ENCODE measurements at places on chromosomes 7 and 10.
A peak's percentile ranks its signal among the peaks of the same experiment; 100 is the strongest.

GRCh38 chr10:34193931-34194626 lies 621.0 kb downstream of the PARD3 start:
- no peak for DNase-seq

DNA sequence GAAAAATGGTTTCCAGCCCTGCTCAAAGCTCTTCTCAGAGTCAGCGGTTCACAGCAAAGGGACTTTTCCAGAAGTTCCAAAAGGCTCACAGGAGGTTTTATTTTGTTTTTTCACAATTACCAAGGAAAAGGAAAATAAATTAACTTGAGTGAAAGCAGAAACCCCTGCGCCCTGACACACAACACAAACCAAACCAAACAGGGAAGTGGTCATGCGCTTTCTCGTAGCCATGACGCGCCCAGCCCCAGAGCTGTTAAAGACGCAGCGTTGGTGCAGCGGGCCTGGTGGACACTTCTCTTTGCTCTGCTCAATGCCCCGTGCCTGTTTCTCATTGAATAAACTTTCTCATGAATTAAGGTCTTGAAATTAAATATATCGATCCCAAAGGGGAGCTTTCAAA lies 134.4 kb upstream of the LYZL2 start:
- DNase-seq, result no peak

DNA sequence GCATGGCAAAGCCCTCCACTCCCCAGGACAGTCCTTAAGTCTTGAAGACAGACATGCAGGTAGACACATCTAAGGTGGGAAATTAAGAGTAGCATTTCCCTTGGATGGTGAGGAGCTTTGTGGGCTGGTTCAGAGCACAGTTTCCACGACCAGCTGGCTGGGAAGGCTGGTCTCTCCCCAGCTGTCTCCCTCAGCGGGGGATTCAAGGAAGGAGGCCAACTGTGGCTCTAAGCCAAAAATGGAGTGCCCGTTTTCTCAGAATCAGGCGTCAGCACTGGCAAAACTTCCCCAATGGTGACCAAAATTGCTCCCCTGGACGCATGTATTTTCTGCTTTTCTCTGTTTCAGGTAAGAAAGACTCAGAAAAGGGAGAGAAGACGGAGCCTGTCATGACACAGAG lies 230.6 kb upstream of the FZD8 start:
- DNase-seq, result no peak

GRCh38 chr7:128243273-128243672 lies 2.2 kb downstream of the LEP start:
- no peak for DNase-seq

GRCh38 chr7:1545417-1546246 lies 10.4 kb downstream of the TMEM184A start:
- no peak for DNase-seq

- DNase-seq, result no peak
These were observed 104.7 kb downstream of the SFMBT2 start for GRCh38 chr10:7306147-7306546.

- DNase-seq, result no peak
These were observed 419.1 kb downstream of the AUTS2 start for GRCh38 chr7:70017357-70017756.

GRCh38 chr10:77799352-77799751 lies 127.2 kb downstream of the DLG5 start:
- no peak for DNase-seq

GRCh38 chr10:31100115-31100601 lies 68.5 kb upstream of the ZNF438 start:
- DNase-seq, result no peak

- DNase-seq, result no peak
These were observed 199.9 kb downstream of the ARHGAP12 start for GRCh38 chr10:31728698-31729224.

- DNase-seq, result no peak
These were observed 667.2 kb downstream of the GATA3 start for GRCh38 chr10:8721650-8722049.

- no peak for DNase-seq
These were observed 803 bp downstream of the GOLGA7B start for GRCh38 chr10:97850446-97850845.

DNA sequence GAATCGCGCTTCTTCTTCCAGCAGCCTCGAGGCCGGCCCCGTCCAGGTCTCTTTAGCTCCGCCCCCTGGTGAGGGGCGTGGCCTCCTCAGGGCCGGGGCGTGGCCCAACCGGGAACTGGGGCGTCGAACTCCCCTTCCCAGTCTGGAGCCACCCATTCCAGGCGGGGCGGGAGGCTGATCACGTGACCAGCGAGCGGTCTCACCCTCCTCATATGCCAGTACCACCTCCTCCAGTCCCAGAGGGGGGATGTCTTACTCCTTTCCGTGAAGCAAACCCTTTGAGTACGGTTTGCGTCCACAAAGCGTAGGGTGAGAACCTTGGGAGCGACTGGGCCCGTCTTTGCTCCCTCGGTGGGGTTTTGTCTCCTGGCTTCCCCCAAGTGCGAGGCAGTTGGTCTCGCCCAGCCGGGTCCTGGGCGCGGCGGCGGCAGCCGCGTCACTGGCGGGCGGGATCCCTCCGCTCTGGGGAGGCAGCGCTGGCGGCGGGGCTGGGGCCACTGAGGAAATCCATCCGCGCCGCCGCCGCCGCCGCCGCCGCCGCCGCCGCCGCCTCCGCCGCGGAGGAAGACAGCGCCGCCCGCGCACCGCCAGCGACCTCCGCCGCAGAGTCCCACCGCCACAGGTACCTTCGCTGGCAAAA lies at the start of gene GNB2:
TSS of gene GNB2 (plus strand) at position 439 of the 640 bp plus-strand sequence. CDS start 2,526 bp downstream, outside the sequence.
- peak; percentile 99 for DNase-seq

DNA sequence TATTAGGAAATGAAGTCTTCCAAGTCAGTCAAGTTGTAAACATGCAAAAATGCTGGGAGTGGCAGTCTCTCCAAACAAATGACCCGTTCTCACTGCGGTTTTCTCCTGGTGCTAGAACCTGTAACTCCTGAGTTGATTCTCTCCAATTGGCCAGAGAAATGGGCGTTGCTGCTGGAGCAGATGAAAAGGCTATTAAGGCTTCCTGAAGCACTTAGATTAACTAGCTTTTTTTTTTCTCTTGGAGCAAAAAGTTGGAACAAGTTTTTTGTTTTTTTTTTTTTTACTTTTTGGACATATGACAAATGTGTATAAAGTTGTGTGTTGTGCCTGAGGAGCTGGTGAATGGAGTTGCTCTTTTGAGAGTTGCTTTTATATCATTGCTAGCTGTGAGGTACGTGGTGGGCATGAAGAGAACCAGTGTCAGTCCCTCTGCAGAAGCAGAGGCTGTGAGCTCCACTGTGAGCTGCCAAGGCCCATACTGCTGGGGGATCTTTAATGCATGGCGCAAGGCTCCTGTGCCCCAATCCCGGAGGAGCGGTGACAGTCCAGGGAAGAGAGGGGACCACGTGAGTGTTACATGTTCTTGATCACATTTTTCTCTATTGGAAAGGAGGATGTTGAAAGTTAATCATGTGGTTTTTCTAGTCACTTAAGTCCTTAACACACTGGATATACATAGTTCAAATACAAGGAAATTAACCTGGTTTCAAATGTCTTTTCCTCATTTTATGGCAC lies 393.6 kb upstream of the GALNT17 start:
- DNase-seq, result no peak

GRCh38 chr7:154255324-154255723 lies 203.1 kb downstream of the DPP6 start:
- DNase-seq, result no peak
